ENCODE measurements at places on chromosomes 7 and 10. TPM values are rescaled to one million over a fixed set of nuclear protein-coding genes. Genes with fewer than 3 reads are reported as not detected.
A peak's percentile ranks its signal among the peaks of the same experiment; 100 is the strongest.

DNA sequence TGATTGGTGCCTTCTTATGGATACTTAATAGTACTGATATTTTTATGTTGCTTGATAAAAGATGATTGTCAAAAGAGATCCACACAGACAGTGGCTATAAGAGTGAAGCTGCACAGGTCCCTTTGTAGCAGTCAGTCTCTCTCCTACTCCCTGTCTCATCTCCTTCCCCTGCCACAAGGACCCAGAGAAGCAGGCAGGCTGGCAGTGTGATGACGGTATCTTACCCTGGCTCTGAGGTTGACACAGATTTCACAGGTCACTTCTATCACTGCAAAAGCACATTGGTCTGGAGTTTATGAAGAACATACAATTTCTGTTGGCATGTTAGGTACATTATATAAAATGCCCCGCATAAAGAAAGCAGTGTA is 64.4 kb upstream of the AHR start:
- H3K27me3 ChIP-seq = peaks cover 3% of the 10 kb centered on the region
- no peak overlapping the region for H3K27ac ChIP-seq
- no peak for DNase-seq

GRCh38 chr10:58322072-58322834 is 12.6 kb upstream of the UBE2D1 start:
- H3K27ac ChIP-seq = no peak overlapping the region
- no peaks in the 10 kb centered on the region for H3K4me1 ChIP-seq
- no peaks in the 10 kb centered on the region for H3K27me3 ChIP-seq
- no peak overlapping the region for H3K4me3 ChIP-seq

GRCh38 chr10:18759575-18759974 is 100.3 kb downstream of the ARL5B start:
- no peak overlapping the region for H3K4me3 ChIP-seq
- H3K36me3 ChIP-seq = no peaks in the 10 kb centered on the region
- H3K4me1 ChIP-seq = no peaks in the 10 kb centered on the region
- no peak overlapping the region for H3K27ac ChIP-seq
- H3K27me3 ChIP-seq = no peaks in the 10 kb centered on the region

DNA sequence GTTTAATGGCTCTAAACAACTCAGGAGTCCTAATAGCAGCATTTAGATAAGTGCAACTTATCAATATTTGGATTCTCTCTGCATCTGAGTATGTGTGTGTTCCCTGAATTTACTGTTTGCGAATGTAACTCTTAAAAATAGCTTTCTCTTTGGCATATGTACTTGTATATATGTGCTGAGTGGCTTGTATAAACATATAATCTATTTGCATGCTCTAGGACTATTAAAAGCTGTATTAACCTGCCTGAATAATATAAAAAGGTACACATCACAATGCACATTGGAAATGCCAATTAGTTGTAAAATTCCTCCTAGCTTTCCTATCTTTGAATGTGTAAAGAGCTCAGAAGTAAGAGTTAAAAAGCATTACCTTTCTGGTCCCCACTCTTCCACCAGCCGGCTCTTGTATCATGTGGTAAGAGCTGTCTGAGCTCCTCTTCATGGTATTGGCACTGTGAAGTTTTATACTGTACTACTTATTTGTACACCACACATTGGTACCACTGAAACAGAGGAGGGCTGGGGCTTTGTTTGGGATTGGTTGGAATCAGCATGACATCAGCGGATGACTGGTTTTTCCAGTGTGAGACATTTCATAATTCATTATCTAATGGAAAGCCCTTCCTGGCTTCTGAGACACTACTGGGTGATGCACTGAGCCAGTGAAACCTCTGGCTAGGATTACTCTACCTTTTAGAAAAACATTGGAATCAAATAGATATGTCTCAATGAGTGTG is at the start of gene INHBA:
Gene INHBA, minus strand, starts transcription at position 456 of the 737 bp plus-strand sequence. CDS start 2,716 bp downstream, outside the sequence.
- H3K36me3 ChIP-seq = no peaks in the 10 kb centered on the region
- DNase-seq = no peak
- no peak within 1 kb of the TSS for H3K4me3 ChIP-seq
- H3K27me3 ChIP-seq = no peaks in the 10 kb centered on the region

DNA sequence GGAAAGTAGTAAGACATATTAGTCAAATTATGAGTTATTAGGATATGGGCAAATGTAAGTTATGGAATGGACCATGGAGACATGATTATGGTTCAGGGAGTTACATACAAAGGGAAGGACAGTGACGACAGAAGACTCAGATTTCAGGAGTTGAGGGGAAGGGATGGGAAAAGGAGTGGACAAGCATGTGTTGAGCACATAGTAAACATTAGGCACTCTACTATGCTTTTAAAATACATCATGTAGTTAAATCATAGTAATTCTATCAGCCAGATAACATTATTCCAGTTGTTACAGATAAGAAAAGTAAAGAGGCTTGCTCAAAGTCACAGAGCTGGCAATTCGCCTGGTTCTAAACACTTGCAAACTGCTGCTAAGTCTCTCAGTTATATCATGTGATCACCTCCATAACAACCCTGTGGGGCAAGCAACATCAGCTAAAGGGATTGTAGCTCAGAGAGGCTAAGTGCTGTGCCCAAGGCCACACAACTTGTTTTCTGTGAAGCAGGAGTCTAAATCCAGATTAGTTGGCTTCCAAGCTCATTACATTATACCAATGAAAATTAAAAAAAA is 115.2 kb upstream of the MDFIC start:
- no peaks in the 10 kb centered on the region for H3K4me1 ChIP-seq
- H3K4me3 ChIP-seq = no peak overlapping the region
- peaks cover 2% of the 10 kb centered on the region for H3K27me3 ChIP-seq

- no peak overlapping the region for H3K4me3 ChIP-seq
- peaks cover under 1% of the 10 kb centered on the region for H3K4me1 ChIP-seq
- H3K36me3 ChIP-seq = no peaks in the 10 kb centered on the region
- H3K27ac ChIP-seq = no peak overlapping the region
- no peak for DNase-seq
- H3K27me3 ChIP-seq = no peaks in the 10 kb centered on the region
These were observed 6.4 kb downstream of the CDCA7L start for GRCh38 chr7:21939136-21939857.

- H3K27me3 ChIP-seq = no peaks in the 10 kb centered on the region
- no peak overlapping the region for H3K4me3 ChIP-seq
- DNase-seq = no peak
- H3K27ac ChIP-seq = no peak overlapping the region
These were observed 88.1 kb downstream of the VOPP1 start for GRCh38 chr7:55484241-55484640.

- no peak for DNase-seq
- H3K36me3 ChIP-seq = no peaks in the 10 kb centered on the region
- no peaks in the 10 kb centered on the region for H3K4me1 ChIP-seq
- H3K27ac ChIP-seq = no peak overlapping the region
- no peak overlapping the region for H3K4me3 ChIP-seq
These were observed 775.3 kb upstream of the POM121L12 start for GRCh38 chr7:52260046-52260665.

GRCh38 chr10:83410570-83410969 is 728.7 kb upstream of the GHITM start:
- DNase-seq = no peak
- no peaks in the 10 kb centered on the region for H3K4me1 ChIP-seq
- no peak overlapping the region for H3K4me3 ChIP-seq

GRCh38 chr7:41135511-41135910 is 567.4 kb downstream of the INHBA start:
- H3K4me3 ChIP-seq = no peak overlapping the region
- DNase-seq = no peak
- no peaks in the 10 kb centered on the region for H3K36me3 ChIP-seq
- no peak overlapping the region for H3K27ac ChIP-seq

DNA sequence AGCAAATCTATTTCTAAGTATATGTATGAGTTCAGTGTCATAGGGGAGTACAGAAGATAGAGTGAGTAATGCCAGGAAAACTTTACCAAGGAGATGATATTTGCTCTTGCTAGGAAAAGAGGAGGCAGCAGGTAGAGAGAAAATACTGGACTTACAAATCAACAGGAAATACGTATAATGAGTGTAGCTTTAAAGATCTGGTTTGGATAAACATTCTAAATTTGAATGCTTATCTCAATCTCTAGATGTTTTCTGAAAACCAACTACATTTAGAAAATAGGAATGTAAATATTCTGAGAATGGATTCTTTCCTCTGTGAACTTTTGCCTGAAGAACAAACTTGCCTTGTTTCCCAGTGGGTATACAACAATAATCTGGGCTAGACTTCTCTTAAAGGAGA is 46.9 kb upstream of the GNAI1 start:
- no peak overlapping the region for H3K4me3 ChIP-seq
- no peaks in the 10 kb centered on the region for H3K4me1 ChIP-seq
- H3K27me3 ChIP-seq = no peaks in the 10 kb centered on the region
- H3K27ac ChIP-seq = no peak overlapping the region
- DNase-seq = no peak

DNA sequence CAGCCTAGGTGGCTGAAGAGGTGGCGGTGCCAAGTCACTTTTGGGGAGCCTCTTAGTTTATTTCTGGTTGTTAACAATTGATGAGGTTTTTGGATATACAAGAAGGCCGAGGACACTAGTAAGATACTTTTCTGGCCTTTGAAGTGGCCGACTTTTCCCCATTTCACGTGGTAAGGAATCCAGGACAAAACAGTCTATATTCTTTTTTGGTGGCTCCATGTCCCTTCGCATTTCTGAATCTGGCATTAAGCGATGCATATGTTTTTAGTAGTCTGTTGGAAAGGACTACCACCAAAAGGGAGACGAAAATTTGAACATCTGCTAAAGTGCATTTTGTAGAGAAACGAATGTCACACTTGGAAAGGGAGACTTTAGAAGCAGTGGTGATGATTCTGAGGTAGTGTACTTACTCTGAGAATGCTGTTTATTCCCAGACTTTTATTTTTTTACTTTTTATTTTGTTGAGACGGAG is 1.5 kb downstream of the MLLT10 start:
- H3K4me3 ChIP-seq = no peak overlapping the region
- H3K4me1 ChIP-seq = peaks cover 10% of the 10 kb centered on the region
- H3K27me3 ChIP-seq = no peaks in the 10 kb centered on the region
- peak overlapping the region; percentile 65 for H3K27ac ChIP-seq
- DNase-seq = no peak
- peaks cover 6% of the 10 kb centered on the region for H3K36me3 ChIP-seq

DNA sequence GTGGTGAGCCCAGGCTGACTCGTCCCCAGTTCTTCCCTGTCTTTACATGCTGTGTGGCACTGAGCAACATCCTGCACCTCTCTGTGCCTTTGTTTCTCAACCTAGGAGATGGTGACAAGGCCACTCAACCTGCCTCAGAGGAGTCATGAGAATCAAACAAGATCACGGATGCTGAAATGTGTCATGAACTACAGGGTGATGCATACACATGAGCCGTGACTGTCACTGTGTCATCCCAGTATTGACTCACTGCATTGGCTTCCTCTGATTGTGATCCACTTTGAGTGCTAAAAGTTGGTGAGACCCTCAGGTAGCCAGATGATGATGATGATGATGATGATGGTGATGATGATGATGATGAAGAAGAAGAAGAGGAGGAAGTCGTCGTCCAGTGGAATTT is 11.5 kb downstream of the C10orf71 start:
- H3K27ac ChIP-seq = no peak overlapping the region
- no peak overlapping the region for H3K4me3 ChIP-seq
- H3K36me3 ChIP-seq = no peaks in the 10 kb centered on the region

DNA sequence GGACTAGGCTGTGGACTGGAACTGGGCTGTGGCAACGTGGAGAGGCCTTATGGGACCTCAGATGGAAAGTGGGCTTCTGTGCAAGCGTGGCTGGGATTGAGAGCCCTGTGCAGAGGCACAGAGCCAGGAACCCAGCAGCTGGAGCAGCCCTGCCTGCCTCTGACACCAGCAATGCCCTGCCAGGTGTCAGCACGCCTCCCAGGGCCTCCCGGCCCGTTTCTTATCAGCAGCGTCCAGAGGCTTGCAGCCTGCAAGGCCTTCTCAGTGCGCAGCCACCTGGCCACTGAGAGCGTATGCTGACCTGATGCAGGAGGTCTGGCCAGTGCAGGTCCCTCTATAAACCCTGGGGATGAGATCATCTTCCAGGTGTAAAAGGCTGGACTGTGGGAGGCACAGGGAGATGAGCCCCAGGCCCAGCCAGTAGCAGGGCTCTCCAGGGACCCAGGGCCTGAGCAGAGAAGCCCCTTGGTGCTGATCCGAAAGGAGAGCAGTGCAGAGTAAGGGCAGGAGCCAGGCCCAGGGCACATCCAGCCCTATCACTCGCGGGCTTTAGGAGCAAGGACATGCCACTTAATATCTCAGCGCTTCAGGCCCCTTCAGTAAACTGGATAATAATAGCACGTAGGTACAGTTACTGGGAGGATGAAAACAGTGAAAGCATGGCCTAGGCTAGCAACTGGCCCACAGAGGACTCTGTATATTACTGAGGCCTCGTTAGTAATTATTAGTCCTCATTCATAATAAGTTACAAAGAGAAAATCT is 38.8 kb upstream of the ANTXRL start:
- no peak overlapping the region for H3K4me3 ChIP-seq
- DNase-seq = peak; percentile 55
- H3K27ac ChIP-seq = no peak overlapping the region
- no peaks in the 10 kb centered on the region for H3K27me3 ChIP-seq
- H3K4me1 ChIP-seq = no peaks in the 10 kb centered on the region

GRCh38 chr10:48482207-48482606 is 122.7 kb downstream of the ARHGAP22 start:
- no peak overlapping the region for H3K4me3 ChIP-seq
- H3K27ac ChIP-seq = no peak overlapping the region
- no peaks in the 10 kb centered on the region for H3K36me3 ChIP-seq
- H3K4me1 ChIP-seq = no peaks in the 10 kb centered on the region
- no peak for DNase-seq
- no peaks in the 10 kb centered on the region for H3K27me3 ChIP-seq

GRCh38 chr7:15688911-15689310 is 2.4 kb upstream of the MEOX2 start:
- no peaks in the 10 kb centered on the region for H3K27me3 ChIP-seq
- H3K4me3 ChIP-seq = no peak overlapping the region
- H3K27ac ChIP-seq = no peak overlapping the region
- peaks cover 19% of the 10 kb centered on the region for H3K4me1 ChIP-seq
- DNase-seq = no peak

GRCh38 chr7:19772841-19773760 is at the start of gene TMEM196:
Gene TMEM196 (minus strand): TSS chr7:19773617. CDS start chr7:19772696, 921 bp downstream.
- no peak within 1 kb of the TSS for H3K27ac ChIP-seq
- no peak within 1 kb of the TSS for H3K4me3 ChIP-seq
- DNase-seq = no peak
- no peaks in the 10 kb centered on the region for H3K27me3 ChIP-seq
- H3K36me3 ChIP-seq = no peaks in the 10 kb centered on the region

GRCh38 chr10:5905854-5906507 is 15.9 kb downstream of the FBH1 start:
- H3K27me3 ChIP-seq = no peaks in the 10 kb centered on the region
- peaks cover 27% of the 10 kb centered on the region for H3K36me3 ChIP-seq
- H3K27ac ChIP-seq = no peak overlapping the region
- DNase-seq = no peak
- H3K4me1 ChIP-seq = peaks cover 4% of the 10 kb centered on the region

GRCh38 chr7:110051372-110051771 is 1039.6 kb upstream of the LRRN3 start:
- no peak for DNase-seq
- no peaks in the 10 kb centered on the region for H3K36me3 ChIP-seq
- H3K27me3 ChIP-seq = no peaks in the 10 kb centered on the region
- H3K27ac ChIP-seq = no peak overlapping the region
- no peak overlapping the region for H3K4me3 ChIP-seq

Gene HOXA3
- total RNA-seq = 0.17 TPM

Gene C7orf33
- total RNA-seq = not detected

Gene NRF1
- total RNA-seq = 14.8 TPM

Gene GIMAP5
- total RNA-seq = 11.1 TPM

Gene ZNF804B
- not detected for total RNA-seq

Measured in liver (tissue), 10 donors.